ENCODE measurements at places on chromosomes 16 and 17. TPM values are rescaled to one million over a fixed set of nuclear protein-coding genes. Genes with fewer than 3 reads are reported as not detected.

OR1A1 gene
- not detected for total RNA-seq

GP2 gene
- not detected for total RNA-seq

KRT20 gene
- total RNA-seq: not detected

HSD11B2 gene
- 0.86 TPM for total RNA-seq

KCNH4 gene
- total RNA-seq: not detected

MYH8 gene
- not detected for total RNA-seq

DPEP1 gene
- 0.82 TPM for total RNA-seq

GSG1L gene
- not detected for total RNA-seq

ABCA10 gene
- 24.7 TPM for total RNA-seq

RAMP2 gene
- not detected for total RNA-seq

HOXB1 gene
- not detected for total RNA-seq

KRT32 gene
- total RNA-seq: not detected

TRIM37 gene
- total RNA-seq: 39.8 TPM

B3GNT9 gene
- total RNA-seq: 1.9 TPM

SLC16A6 gene
- total RNA-seq: 1.6 TPM

PRR35 gene
- not detected for total RNA-seq

TMEM132E gene
- not detected for total RNA-seq

BICDL2 gene
- total RNA-seq: 0.23 TPM

GLTPD2 gene
- total RNA-seq: not detected

KRTAP2-1 gene
- total RNA-seq: not detected

GNAO1 gene
- not detected for total RNA-seq

SNX20 gene
- not detected for total RNA-seq

KRTAP16-1 gene
- total RNA-seq: not detected

SLX4 gene
- total RNA-seq: 5.9 TPM

FOXL1 gene
- total RNA-seq: 4.9 TPM

BCL6B gene
- total RNA-seq: not detected

KRT16 gene
- total RNA-seq: 109 TPM

FN3K gene
- 4.0 TPM for total RNA-seq
